ENCODE measurements at places on chromosomes 12 and 14.

- no peak for DNase-seq
Observed at GRCh38 chr12:100185361-100185894, 15.2 kb upstream of the ACTR6 start.

- no peak for DNase-seq
Observed at GRCh38 chr12:111228916-111229666, 139.8 kb downstream of the PHETA1 start.

DNA sequence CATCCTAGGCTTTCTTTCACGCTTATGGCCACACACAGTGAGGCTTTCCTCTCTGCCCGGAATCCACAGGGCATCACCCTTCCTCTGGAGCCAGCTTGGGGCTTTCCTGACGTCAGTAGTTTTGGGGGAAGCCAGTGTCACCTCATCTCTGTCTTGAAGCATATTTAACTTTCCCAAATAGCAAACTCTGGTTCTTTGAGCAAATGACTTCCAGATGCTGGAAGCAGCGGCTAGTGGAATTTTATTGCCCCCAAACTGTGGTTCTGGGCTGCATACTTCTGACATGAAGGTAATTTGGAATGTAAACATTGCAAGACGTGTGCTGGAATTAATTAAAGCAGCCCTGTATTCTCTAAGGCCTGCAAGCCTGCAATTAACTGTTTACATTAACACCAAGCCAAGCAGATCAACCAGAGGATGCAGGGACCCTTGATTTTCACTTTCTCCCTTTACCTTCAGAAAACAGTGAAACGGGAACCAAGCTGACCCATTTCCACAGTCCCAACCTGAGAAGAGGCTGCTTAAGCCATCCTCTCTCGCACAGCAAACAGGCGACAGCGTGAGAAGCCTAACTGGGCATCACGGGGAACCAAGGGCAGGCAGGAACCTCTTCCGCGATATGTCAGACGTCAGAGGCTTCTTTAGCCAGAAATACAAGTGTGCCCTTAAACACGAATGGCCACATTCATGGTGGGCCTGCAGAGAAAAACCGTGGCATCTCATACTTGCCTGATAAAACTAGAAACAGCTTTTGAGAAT lies 258.4 kb downstream of the CACNA1C start:
- no peak for DNase-seq

DNA sequence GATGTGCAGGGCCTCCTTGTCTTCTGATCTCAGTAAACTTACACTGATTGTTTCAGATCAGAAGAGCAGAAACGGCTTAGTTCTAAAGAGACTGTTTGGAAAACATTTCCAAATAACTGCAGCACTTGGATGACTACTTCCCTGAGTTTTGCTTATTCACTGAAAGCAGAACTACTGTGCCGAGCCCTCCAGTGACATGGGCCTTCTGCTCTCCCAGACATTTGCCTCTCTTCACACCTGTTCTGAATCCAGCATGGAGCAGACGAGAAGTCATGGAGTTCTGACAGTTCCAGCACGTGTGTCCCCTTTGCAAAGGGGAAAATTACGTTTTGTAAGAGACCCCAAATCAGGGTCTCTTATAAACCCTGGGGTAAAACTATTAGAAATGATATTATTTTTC lies 31.4 kb downstream of the ETNK1 start:
- DNase-seq = no peak

GRCh38 chr12:130013771-130014484 lies 110.1 kb upstream of the TMEM132D start:
- DNase-seq = peak; percentile 26

DNA sequence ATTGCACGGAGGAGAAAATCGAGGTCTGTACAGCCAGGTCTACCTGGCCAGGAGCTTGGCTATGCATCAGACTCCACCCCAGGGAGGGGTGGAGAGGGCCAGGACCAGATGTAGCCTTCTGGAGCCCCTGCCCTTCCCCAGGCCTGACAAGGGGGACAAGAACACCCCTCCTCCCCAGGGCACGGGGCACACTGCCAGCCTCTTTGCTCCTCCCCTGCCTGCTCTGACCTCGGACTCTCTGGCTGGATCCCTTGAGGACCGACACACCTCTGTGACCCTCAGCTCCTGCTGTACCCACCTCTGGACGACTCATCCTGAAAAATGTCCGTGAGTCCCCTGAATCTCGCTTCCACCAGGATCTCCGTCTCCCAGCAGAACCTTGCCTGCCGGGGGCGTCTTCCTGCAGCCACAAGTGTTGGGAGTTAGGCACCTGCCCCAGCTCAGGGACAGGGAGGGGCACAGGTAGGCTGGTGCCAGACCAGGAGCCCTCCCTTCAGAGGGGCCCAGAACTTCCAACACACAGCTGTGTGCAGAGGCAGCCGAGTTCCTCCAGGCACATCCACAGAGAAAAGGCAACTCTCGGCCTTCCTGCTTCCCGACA lies 21.8 kb downstream of the AHNAK2 start:
- DNase-seq = no peak

- DNase-seq = no peak
Observed at GRCh38 chr14:29459969-29460560, 467.6 kb downstream of the PRKD1 start.

- DNase-seq = no peak
Observed at GRCh38 chr12:851913-852312, 97.6 kb downstream of the RAD52 start.

DNA sequence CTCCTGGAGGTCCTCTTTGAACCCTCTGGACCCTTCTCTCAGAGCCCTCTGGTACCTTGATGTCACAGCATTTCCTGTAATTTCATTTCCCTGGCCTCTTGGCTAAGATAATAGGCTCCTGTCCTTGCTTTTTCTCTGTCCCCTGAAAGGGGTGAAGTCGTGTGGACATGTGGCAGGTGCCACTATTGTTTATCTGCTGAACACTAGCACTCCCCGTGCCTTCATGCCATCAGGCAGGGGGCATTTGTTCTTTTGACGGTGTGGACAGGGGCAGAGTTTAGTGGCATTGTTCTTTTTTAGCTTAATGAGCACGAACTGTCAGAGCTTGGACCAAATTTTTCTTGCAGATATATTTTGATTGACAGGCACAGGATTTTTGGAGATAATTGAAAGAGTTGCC lies 166.0 kb downstream of the RGS6 start:
- DNase-seq = no peak

- no peak for DNase-seq
Observed at GRCh38 chr14:62118461-62118860, 356.2 kb downstream of the SNAPC1 start.

DNA sequence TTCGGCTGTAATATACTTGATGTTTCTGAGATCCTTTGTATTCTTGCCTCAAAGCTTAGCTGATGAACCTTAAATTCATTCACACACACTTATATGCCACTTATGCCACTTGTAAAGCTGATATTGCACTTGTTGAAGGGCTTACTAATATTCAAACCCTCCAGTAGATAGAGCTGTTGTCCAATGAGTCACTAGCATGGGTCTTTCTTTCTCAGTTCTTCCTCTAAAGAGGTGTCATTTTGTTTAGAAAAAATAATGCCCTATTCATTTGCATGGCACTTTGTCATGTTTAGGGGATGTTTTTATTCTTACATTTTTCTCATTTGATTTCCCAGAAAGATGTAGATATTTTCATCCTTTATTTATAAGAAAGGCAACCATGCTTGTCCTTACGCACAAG lies 56.4 kb downstream of the MON2 start:
- DNase-seq = no peak

- DNase-seq = no peak
Observed at GRCh38 chr14:98984027-98984718, 287.8 kb downstream of the BCL11B start.

GRCh38 chr14:50364792-50365191 lies 31.9 kb downstream of the CDKL1 start:
- DNase-seq = no peak

DNA sequence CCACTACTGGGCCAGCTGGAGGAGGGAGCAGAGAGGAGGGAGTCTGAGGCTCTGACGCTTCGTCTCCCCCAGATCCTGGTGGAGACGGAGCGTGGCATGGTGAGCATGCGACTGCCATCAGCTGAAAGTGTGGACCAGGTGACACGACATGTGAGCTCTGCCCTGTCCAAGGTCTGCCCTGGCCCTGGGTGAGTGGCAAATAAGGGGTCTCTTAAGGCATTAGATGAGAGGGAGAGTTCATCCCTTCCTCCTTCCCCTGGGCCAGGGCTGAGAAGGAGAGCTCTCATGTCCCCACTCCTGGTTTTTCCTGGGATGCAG lies 2.5 kb downstream of the CARMIL3 start:
- no peak for DNase-seq

DNA sequence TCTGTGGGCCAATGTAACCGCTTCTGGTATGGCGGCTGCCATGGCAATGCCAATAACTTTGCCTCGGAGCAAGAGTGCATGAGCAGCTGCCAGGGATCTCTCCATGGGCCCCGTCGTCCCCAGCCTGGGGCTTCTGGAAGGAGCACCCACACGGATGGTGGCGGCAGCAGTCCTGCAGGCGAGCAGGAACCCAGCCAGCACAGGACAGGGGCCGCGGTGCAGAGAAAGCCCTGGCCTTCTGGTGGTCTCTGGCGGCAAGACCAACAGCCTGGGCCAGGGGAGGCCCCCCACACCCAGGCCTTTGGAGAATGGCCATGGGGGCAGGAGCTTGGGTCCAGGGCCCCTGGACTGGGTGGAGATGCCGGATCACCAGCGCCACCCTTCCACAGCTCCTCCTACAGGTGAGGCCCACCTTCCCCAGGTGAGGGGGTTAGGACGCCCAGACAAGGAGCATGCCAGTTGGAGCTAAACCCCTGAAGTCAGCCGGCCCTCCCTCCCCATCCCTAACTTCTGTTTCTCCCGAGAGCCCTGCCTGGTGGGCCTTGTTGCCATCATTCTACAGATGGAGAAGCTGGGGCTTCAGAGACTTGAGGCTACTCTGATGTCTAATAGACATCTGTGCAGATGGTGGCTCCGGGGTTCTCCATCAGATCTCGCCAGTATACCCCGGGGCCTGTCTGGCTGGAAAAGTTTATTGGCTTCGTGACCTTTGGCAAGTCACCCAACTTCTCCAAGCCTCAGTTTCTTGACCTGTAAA lies 25.3 kb downstream of the PAPLN start:
- DNase-seq = no peak

DNA sequence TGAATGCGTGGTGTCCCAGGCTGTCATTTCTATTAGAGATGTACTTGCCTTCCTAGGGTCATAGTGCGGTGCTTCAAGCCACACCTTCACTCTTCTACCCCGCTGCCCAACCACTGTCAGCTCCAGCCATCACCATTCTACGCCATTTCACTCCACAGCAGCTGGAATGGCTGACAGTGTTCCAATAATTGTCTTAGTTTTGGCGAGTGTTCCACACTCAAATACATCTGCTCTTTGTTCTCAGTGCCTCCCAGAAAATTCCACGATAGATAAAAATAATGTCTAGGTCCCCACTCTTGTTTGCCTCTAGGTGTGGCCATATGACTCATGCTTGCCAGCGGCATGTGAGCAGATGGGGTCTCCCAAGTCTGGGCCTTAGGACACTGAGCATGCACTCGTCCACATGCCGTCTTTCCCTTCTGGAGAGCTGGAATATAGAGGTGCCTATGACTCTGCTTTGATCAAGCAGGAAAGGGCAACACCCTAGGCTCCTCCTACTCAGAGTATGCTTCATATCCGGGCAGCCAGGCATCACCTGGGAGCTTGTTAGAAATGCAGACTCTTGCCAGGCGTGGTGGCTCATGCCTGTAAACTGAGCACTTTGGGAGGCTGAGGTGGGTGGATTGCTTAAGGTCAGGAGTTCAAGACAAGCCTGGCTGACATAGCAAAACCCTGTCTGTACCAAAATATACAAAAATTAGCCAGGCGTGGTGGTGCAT lies 163.0 kb downstream of the BRMS1L start:
- no peak for DNase-seq

GRCh38 chr12:12872139-12872933 lies 19.0 kb upstream of the GPRC5A start:
- DNase-seq = no peak

- DNase-seq = no peak
Observed at GRCh38 chr14:88411039-88411438, 25.6 kb downstream of the SPATA7 start.

DNA sequence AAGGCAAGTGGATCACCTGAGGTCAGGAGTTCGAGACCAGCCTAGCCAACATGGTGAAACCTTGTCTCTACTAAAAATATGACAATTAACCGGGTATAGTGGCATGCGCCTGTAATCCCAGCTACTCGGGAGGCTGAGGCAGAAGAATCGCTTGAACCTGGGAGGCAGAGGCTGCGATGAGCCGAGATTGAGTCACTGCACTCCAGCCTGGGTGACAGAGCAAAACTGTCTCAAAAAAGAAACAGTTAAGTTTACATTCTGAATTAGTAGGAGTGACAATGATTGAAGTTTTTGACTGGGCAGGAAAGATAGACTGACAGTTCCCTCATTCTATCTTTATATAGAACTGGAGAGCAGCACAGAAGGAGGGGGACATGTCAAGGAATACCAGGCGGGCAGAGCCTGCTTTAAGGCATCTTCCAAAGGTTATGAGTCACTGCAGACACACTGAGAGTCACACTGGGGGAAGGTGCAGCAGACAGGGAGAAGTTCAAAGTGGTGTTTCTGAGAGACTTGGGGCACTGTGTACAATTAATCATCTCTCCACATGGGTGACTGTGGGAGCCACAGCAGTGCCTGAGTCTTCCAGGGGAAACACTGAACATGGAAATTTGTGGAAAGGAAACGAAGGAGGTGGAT lies 42.8 kb upstream of the RNASE3 start:
- DNase-seq = no peak

DNA sequence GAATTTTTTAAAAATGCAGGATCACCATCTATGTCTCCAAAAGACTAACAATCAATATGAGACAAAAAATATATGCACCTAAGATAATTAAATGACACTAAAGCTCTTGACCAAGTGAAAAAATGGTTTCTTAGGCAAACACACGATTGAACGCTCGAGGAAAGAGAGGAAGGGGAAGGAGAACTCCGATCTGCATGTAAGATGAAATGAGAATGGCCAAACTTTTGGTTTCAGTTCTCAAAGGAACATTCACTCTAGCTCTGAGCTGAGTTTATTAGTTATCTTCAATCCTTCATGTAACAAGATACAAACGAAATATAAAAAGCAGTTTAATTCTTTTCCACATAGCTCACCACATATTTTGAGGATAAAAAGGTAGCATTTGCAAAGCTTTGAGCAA lies 2.8 kb downstream of the DYRK4 start:
- DNase-seq = no peak

- DNase-seq = no peak
Observed at GRCh38 chr12:59115526-59115925, 195.2 kb upstream of the LRIG3 start.

GRCh38 chr12:113912760-113913329 lies 53.3 kb downstream of the RBM19 start:
- peak; percentile 43 for DNase-seq

DNA sequence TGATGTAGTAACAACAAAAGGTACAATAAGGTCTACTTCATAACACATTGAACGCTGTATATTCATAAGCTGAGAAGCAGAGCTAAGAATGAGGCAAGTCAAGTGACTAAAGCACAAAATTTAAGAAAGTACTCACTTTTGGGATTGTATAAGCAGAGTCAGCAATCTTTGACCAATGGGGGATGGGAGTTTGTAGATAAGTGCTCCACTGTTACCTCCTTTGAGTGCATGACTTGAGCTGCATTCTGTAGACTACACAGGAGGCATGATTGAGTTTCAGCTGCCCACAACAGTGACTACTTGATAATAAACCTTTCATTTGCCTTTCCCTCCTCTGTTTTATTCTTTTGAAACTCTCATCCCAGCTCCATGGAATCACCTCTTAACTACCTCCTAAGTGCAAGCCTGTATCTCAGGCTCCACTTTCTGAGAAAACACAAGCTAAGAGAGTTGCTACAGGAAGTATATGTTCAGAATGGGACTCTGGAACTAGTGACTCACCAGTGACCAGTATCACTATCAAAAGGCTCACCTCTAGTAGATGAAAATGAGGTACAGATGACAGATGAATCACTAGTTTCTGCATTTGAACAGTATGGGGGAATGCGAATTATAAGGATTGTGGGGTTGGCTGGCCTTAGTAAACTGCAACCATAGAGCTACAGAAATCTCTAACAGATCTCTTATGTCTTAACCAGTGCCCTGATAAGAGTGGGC lies 49.2 kb downstream of the SLC35F4 start:
- DNase-seq = no peak

Measured in stimulated activated CD4-positive, alpha-beta T cell treated with anti-CD3 and anti-CD28 coated beads, TNF-alpha, amount 100 ng/mL, for 48 hours (primary cell).